Activated CD4-positive, alpha-beta T cell treated with anti-CD3 and anti-CD28 coated beads for 48 hours (primary cell): ENCODE measurements at places on chromosomes 7 and 10.
A peak's percentile ranks its signal among the peaks of the same experiment; 100 is the strongest.

DNA sequence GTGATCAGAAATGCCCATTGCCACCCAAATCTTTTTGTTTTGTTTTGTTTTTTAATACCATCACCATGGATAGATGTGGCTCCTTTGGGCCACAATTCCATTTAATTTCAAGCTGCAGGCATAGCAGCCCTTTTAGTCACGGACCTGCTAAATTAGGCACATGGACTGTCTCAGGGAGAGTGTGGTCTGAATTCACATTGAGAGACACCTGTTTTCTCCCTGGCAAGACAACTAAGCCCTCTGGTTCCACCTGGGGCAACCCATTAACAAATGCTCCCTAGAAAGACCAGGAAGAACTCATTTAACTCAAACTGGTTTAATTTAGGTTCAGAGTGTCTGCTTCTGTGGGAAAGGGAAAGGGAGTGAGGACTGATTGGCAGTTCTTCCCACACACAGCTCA is 88.2 kb upstream of the ANKRD1 start:
- no peak for DNase-seq

DNA sequence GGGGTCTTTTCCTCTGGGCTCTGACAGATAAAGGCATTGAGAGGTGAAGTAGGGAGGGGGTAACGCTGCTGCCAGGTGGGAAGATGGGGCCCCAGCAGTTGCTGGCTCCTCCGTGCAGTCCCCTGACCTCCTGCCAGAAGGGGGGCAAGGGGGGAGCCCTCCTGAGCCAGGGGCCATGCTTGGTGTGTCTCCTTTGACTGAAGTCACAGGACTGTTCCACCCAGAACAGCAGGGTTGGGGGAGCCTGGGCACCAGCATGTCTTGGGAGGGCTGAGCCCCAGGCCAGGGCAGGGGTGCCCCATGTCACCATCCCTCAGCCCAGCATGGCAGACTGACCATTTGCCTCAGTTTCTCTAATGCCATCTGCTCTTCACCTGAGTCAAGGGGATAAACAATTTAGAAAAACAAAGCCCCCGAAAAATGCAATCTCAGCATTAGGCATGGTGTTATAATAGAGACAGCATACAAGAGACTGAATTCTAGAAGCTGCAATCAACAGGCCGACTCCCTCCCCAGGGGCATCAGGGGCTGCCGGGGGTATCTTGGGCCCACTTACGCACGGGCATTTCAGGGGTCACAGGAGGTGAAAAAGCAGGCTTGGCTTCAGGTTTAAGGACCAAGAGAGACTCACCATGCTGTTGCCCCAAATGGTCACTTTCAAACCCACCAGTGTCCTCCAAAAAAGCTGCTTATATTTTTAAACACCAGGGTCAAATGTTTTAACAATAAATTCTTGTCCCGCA is 108.6 kb upstream of the GPR26 start:
- no peak for DNase-seq

DNA sequence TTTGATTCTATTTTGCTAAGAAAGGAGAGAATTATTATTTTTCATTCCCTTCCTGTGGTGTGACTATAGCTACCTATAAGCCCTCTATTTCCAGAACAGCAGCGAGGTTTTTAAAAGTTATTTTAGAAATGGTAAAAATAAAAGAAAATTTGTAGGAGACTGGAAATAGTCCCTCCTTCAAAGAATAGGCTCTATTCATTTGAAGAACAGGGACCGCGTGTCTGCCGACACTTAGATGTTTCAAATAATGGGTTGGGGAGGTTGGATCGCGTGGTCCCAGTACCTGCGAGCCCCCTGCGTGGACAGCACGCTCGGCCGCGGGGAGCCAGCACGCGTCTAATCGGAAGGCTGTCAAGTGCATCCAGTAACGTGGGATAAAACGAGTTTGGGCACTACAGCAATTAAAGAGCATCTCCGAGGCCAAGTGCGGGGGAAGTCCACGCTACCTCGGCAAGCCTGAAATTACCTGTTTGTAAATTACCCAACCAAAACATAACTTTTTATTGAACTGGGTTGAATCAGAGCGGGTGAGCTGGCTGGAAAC is 1.0 kb downstream of the CACNA2D1 start:
- DNase-seq = no peak

DNA sequence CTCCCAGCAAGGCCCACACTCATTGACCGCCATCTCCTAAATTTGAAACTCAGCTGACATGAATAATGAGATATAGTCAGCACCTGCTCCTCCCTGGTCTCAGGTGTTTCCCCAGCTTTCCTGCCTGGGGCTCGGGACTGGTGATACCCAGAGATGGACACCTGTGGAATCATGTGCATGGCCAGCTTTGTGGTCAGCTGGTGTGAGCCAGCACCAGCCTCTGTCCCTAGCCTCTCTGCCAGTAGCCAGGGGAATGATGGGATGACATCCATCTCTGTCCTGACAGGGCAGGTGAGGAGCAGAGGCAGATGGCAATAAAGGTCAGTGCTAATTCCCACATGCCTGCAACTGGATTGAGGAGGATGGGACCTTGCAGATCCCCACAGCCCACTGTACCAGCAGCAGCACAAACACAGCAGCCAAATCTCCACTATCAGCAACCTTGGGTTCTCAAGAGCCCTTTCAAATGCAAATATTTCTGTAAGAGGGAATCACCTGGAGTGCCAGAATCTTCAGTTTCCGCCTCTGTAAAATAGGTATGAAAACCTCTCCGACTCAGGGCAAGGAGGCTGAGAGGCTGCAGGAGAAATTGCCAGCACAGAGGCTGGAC is 329.2 kb upstream of the ZMIZ1 start:
- DNase-seq = no peak

DNA sequence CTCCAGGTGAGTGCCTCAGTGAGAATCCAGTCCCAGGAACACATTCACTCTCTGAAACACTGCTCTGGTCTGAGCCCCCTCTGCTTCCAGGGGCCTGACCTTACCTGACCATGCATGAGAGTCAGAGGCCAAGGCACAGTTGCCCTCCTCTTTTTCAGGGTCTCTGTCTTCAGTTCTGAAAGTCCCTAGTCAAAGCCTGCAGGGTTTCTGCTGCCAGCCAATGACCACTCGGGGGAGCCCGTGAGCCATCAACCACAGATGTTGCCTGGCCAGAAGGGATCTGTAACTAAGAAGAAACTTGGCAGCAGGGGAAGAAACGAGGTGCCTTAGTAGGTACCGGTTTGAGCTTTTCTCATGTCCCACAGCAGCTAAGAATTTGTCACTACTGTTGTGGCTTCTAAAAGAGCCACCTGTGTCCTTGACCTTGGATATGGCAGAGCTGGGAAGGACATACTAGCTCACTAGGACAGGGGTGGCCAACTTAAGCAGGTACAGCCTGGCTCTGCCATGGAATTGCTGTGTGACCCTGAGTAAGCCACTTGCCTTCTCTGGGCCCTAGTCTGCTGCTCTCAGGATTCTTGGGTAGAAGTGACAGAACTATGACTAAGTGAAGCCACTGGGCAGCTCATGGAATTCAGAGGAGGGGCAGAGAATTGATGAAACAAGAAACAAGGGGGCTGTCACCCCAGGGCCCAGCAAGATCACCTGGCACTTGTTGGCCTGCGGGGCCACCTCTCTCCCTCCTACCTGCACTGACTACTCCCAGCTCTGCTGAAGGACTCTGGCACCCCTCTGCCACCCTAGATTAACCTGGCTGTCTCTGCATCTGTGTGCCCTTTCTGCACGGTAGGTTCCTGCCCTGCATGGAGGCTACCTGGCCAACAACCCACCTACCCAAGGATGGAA is 83.8 kb upstream of the GPR26 start:
- peak; percentile 82 for DNase-seq

DNA sequence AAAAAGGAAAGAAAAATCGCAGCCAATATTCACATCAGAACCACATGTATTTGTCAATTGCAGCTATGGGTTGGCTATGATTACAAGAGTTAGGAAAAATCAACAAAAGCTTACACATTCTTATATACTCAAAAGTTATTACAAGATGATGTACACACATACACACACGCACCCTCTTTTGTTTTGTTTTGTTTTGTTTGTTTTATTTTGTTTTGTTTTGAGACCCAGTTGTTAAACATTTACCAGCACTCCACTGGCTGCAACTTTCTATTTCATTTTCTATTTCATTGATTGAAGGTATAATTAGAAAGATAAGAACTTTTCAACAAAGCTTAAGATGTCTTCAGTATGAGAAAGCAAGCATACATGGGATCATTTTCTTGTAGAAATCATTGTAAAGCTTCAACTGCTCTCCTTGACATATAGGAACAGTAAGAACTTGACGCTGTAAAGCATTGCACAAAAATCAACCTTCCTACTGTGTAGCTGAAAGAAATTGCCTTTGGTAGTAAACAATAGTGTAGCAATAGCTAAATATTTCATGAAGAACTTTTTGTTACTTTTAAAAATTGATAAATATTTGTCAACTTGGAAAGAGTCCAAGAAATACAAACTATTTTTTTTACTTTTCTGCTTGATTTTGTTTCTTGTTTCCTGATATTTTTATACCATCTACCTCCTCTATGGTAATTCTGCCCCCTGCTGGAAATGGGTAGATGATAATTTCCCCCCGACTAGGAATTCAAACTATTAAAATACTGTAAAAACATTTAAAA is 205.9 kb downstream of the MBL2 start:
- no peak for DNase-seq

- peak; percentile 74 for DNase-seq
Observed at GRCh38 chr7:3028071-3028757, 15.5 kb downstream of the CARD11 start.

DNA sequence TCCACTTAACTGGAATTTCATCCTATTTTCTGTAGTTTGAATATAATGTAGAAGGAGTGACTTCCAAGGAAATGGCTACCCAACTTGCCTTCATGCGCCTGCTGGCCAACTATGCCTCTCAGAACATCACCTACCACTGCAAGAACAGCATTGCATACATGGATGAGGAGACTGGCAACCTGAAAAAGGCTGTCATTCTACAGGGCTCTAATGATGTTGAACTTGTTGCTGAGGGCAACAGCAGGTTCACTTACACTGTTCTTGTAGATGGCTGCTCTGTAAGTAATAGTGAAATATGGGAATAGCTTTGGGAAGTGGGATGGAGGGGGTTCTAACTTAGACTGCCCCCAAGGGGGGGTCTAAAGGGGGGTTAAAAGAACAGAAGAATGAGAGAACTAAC is 34.5 kb downstream of the COL1A2 start:
- DNase-seq = no peak

DNA sequence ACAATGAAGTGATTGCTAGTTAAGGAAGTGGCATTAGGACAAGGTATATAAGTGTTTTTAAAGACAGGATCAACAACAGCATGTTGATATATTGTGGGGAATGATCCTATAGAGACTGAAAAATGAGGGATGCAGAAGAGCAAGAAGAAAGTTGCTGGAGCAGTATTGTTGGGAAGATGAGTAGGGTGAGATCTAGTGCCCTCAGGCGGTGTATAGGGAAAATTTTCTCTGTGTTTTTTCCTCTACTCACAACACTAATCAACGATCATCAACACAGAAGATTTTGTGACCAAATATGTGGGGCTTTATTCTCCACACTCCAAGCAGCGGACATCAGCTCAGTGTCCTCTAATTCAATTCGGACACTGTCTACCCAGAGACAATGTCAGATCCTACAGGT is 9.6 kb upstream of the PTTG1IP2 start:
- DNase-seq = no peak

DNA sequence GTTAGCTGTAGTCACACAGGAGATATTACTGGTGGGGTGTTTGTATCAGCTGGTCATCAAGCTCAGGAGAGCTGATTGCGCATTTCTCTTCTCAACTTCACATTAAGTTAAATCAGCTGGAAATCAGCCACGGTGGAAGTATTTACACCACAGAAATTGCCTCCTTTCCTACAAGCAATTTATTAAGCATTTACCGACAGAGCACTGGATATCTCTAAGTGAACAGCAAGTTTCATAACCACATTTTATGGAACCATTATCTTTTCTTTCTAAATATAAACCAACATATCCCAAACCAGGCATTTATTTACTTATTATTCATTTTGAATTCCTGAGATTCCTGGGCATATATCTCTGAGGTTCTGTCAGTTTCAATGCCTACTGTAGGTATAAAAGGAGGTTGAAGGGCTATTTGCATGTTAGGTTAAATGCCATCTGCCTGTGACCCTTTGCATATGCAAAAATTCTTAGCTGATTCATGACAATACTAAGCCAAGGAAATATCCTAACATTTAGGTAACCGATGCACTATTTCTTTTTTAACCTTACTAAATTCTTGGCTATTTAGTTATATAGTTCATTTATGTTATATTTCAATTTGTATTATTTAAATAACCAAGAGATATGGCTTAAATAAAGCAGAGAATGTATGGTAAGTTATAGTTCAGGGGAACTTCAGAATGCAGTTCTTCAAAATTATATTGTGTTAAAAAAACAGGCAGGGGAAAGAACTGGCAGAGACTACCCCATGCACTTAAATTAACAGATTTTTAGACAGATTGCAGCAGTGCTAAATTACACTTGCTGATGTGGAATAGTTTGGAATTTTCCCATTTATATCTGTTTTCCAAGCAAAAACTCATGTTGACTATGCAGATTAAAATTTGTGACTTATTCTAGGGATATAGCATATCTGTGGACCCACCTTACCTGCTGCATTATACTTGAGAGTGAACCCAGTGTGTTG is 56.8 kb downstream of the DYNC1I1 start:
- DNase-seq = no peak

DNA sequence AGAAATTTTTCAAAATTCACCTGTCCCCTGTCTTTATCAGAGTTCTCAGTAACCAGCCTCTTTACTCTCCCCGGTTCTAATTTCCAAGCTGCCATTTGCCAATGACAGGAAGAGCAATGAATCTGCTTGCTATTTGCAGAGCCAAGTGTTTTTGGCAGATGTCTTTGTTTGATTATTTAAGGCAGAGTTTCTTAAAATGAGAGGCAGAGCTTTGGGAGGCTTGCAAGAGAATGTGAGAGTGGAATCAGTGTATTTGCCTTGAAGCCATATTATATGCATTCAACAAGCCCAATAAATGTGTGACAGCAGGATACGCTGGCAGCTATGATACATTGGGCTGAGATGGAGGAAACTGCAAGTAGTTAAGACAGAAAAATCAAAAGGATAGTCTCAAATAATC is 196.5 kb downstream of the PHF14 start:
- no peak for DNase-seq
